EL (cell line): ENCODE measurements at places on chromosomes 16 and 17.

DNA sequence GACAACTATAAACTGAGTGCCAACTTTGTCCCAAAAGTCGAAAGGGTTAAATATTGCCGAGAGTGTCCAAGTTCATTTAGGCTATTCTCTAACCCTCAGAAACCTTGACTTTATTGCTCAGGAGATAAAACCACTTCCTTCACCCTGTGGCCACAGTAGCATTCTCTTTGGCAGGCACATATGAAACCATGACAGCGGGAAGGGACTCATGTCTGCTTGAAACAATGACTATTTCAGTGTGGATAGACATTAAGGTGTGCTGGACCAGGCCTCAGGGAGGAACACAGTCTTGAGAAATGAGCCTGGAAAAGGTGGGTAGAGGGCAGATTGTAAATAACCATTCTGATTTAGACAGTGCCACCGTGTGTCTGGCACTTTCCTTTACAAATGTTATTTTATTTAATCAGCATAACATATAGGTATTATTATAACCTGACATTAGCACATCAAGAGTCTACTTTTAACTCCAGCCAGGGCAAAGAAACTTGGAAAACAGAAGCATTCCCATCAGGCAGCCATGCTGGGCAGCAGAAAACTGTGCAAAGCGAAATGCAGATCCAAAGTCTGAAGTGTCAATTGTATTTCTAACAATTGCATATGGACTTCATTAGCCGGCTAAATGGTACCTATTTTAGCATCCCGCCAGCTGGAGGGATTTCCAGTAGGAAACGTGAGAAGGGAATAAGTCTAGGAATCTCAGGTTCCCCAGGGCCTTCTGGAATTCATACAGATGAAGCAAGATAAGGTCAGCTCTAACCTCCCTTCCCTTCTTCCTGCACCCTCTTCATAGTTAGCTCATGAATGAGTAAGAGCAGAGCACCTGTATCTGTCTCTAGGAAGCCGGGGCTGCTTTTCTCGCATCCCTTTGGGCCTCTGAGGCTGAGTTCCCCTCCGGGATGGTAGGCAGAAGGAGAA lies 212.8 kb upstream of the ELAC2 start:
- no peak for DNase-seq

- no peak for DNase-seq
Observed at GRCh38 chr17:79948406-79948944, 87.2 kb downstream of the TBC1D16 start.

DNA sequence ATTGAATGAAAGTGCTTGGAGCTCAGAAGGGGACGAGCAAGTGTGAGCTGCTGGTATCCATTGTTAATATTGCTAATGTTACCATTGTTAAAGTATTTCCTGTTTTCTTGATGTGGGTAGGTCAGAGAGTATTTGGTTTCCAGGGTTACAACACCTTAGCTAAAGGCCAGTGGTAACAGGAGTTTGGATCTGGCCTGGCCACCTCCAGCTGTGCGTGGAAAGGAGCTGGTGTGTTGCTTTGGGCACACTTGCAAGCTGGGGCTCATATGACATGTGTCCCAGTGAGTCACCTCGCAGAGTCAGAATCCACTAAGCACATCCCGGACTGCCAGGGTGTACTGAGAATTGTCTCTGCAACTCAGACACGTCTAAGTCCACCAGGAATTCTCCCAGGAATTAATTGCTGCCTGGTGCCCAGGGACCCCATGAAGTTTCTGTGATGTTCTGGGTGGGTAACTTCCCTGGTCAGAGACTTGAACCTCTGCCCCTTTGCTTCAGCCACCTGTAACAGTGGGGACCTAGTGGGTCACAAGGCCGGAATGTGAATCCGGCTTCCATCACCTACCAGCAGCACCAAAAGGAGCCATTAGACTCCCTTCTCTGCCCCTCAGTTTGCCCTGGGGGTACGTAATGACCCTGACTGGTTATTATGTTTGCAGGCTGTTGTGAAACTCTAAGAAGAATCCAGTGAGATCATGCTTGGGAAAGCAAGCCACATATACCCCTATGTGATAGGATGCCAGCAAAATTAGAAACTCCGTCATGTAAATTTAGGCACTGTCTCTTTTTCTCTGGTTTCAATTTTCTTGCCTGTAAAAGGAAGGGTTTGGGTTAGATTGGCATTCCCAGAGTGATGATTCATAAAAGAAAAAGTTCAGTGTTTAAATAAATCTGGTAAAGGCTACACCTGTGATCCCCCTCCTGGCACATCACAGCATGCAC lies 12.8 kb downstream of the SLC6A2 start:
- DNase-seq = peak; percentile 45

- DNase-seq = peak; percentile 60
Observed at GRCh38 chr17:50114849-50115357, 15.1 kb downstream of the SAMD14 start.

- no peak for DNase-seq
Observed at GRCh38 chr17:57309479-57309878, 53.2 kb downstream of the MSI2 start.

- peak; percentile 13 for DNase-seq
Observed at GRCh38 chr16:56628486-56629350, 3.1 kb downstream of the MT1E start.

- DNase-seq = no peak
Observed at GRCh38 chr17:76966016-76966415, 97.8 kb downstream of the MGAT5B start.

DNA sequence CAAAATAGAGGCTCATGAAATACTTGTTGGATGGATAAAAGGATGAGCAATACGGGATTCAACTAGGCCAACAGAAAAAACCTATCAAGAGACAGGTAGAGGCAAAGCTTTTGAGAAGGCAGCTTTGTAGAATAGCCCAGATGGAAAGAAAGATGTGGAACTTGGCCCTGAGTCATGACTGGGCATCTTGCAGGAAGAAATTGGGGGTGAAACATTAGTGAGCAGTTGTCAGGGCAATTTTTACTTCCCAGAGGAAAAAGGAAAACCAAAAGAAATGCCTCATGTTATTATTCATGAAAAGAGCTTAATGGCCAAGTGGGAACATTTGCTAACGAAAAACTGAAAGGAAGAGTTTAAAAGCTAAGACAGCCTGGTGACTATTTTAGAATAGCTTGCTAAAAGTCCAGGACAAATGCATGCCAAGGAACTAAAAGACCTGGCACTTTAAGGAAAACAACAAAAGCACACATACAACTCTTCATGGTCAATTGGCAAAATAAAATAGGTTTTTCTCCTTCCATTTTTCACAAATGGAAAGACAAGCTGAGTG lies 180.1 kb downstream of the HS3ST3A1 start:
- no peak for DNase-seq

- DNase-seq = peak; percentile 83
Observed at GRCh38 chr16:56519459-56520250, at the start of gene BBS2. TSS of gene BBS2 (minus strand) at chr16:56520024. CDS start at chr16:56519862, 162 bp downstream.
